ENCODE measurements at places on chromosomes 12 and 14.

- no peak for DNase-seq
These were observed 60.9 kb downstream of the SOX5 start for GRCh38 chr12:23888396-23889068.

DNA sequence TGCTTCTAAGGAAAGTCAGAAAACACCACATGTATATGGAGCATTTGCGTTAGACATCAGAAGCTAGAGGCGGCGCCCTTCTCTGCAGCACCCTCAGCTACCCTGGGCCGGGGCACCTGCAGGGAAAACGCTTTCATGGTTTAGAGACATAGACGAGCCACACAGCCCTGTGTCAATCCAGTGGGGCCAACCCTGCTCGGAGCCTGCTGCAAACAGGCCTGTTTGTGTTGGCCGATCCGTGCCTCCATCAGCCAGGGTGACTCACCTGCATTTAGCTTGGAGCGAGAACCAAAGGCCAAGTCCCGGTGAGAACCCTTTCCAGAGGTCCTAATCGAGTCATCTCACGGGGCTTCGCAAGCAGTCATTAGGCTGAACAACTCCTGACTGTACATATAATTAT is 19.5 kb upstream of the FZD10 start:
- no peak for DNase-seq

DNA sequence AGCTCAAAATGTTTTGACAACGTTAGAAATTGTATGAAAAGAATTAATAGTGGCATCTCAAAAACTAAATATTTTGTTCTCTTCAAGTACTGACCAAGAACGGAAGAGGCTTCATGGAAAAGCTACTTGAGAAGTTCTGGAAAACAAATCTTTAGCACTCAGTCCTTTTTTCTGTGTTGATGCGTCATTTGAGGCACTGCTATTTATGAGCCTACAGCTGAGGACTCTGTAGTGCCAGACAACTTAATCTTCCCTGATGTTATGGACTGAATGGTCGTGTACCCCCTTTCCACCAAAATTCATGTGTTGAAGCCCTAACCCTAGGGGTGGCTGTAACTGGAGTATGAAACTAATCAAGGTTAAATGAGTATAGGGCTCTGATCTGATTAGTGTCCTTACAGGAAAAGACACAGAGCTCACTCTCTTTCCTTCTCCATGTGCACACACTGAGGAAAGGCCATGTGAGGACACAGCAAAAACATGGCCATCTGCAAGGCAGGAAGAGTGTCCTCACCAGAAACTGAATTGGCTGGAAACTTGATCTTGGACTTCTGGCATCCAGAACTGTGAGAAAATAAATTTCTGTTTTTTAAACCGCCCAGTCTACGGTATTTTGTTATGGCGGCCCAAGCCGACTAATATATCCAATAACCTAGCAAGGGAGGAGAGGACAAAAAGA is 337.0 kb upstream of the CLEC14A start:
- DNase-seq = no peak

GRCh38 chr14:89845346-89845745 is 109.2 kb downstream of the EFCAB11 start:
- no peak for DNase-seq

GRCh38 chr12:117228239-117228638 is 38.0 kb upstream of the FBXO21 start:
- no peak for DNase-seq

- DNase-seq = no peak
These were observed 54.6 kb downstream of the TRAFD1 start for GRCh38 chr12:112179916-112180315.

DNA sequence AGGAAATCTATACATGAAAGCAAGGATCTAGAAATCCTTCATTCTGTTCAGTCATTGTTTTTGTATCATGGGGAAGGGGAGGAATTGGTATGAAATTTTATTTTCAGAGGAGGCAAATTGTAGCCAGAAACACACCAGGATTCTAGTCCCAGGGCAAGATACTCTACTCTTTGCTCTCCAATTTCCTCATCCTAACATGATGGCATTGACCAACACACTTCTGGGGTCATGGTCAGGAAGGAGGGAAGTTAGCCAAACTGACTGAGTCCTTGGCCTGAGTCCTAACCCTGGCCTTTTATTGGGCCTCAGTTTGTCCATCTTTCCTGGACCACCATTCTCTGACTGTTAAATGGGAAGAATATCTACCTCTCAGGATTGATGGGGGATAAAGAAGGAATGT is 65.5 kb downstream of the BBS10 start:
- no peak for DNase-seq

DNA sequence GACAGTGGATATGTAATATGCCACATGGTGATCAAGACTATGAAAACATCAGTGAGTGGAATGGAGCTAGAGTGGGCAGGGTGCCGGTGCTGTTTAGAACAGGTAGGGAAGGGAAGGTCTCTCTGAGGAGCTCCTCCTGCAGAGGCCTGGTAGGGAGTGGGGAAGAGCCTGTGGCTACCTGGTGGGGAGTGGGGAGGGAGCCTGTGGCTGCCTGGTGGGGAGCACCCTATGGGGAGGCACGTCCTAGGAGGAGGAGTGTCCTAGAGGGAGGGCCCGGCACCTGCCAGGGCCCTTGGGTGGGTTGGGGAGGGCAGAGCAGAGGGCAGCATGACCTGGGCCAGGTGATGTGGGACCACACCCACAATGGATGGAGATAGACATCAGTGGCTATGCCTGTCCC is 122.6 kb downstream of the ADGRD1 start:
- no peak for DNase-seq

DNA sequence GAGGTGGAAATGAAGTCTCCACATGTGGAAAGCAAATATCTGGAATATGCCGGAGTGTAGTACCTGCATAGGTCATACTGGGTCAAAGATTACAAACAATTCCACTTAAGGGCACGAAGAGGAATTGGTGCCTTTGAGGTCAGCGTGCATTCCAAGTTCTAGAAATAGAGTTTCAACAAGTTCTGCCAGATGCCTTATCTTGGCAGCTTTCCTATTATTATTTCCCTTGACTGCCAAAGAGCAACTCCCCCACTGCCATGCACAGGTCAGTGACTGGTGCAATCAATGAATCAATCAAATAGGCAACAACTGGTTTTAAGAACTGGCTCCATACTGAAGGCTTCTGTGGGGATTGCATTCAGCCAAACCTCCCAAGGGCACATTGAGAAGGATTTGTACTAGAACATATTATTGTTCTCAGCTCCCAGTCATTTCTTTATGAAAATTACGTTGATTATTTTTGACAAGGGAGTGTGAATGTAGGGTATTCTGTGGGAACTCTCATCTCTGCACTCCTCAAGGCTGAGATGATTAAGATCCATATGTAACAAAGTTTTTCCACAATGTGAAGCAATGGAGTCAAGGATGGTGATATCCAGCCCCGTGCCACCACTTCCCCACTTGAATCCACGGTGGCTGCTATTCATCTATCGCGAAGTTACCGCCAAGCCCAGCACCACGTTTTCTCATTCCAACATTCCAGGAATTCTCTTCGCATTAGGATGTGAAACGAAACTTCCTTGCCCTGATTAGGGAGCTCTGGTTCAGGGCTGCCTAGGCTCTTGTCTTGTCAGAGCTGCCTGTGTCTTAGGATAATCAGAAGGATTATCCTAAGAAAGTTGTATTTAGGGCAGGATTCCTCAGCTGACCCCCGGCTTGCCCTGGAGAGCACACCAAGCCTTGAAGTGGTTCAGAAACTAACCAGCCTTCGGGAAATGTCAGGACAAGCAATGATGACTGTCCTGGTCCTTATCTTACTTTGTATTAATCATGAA is 115.1 kb upstream of the PCED1B start:
- no peak for DNase-seq

- no peak for DNase-seq
These were observed 152.2 kb upstream of the CNOT2 start for GRCh38 chr12:70091021-70091521.

DNA sequence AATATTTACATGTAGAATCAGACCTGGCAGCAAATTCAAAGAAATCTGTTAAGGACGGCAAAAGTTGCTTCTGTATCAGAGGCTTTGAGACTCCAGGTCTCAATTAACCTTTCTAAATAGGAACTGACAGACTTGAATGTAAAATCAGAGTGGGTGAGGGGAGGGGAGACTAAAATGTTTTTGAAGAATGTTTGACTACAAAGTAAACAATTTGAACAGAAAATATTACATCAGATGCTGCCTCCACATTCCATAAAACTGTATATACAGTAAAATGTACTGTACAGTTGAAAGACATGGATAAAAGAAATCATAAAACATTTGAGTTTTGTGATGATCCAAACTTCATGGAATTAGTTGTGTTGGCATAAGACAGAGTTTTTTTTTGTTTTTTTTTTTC is 49.5 kb upstream of the POC1B start:
- no peak for DNase-seq

GRCh38 chr12:132449565-132450417 is 40.2 kb upstream of the FBRSL1 start:
- no peak for DNase-seq

DNA sequence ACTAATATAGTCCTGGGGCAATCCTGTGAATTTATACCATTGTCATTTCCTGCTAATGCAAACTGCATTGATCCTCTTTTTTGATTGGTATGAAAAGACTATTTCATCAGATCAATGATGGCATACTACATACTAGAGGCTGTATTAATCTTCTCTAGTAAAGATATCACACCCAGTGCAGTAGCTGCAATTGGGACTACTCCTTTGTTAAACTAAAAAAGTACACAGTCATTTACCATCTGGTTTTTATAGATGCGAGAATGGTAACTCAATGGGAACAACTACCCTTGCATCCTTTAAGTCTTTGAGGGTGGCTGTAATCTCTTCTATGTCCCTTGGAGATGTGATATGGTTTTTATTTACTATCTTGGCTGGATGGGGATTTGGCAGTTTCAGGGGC is 80.2 kb upstream of the STK38L start:
- DNase-seq = no peak

DNA sequence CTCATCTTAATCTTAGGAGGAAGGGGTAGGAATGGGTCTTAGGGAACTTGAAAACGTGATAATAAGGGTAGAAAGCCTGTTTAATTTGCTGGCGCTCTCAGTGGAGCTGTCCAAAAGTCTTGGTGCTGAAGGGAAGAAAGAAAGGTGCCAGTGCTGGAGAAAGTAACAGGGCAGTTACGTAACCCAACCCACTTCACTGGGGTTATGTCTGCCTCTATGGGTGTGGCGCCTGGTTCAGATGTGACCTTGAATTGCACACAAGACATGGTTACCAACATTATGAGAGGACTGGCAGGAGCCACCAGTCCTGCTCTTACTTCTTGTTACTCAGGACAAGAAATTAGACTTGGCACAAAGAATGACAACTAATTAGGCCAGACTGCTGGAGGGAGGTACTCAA is 18.6 kb upstream of the GPATCH2L start:
- no peak for DNase-seq

GRCh38 chr14:67602995-67603545 is 3.0 kb upstream of the PIGH start:
- DNase-seq = no peak

GRCh38 chr12:53483225-53483978 is 15.9 kb downstream of the MAP3K12 start:
- no peak for DNase-seq

- DNase-seq = no peak
These were observed 140.5 kb downstream of the AKAP6 start for GRCh38 chr14:32469388-32470160.

DNA sequence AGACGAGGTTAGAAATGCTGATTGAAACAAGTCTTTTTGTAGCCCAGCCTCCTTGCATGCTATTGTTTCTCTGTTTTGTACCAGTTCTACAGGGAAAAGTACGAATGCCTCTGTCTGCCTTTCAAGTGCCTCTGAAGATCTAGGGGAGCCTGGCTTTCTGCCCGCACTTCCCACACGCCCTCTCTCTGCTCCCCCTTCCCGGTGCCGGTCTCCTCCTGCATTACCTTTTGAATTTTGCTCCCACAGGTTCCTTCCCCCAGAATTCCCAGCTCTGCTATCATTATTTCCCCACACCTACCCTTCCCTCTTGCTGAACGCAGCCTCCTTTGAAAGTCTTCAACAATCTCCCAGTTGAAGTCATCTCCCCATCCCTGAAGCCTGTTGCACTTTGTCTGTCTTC is 689.7 kb downstream of the BCL11B start:
- DNase-seq = no peak

GRCh38 chr12:19002216-19002615 is 127.3 kb upstream of the PLEKHA5 start:
- DNase-seq = no peak

DNA sequence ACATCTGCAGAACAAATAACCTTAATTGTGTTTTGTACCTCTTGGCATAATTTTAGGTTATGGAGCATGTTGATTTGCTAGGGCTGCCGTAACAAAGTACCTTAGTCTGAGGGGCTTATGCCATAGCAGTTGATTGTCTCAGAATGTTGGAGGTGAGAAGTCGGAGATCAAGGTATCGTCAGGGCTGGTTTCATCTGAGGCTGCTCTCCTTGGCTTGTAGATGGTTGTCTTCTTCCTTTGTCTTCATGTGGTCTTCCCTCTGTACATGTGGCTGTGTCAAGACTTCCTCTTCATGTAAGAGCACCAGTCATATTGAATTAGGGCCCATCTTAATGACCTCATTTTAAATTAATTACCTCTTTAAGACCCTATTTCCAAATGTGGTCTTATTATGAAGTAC is 64.4 kb upstream of the PTHLH start:
- no peak for DNase-seq

- DNase-seq = peak; percentile 54
These were observed 54.0 kb downstream of the TRAFD1 start for GRCh38 chr12:112179341-112179740.

DNA sequence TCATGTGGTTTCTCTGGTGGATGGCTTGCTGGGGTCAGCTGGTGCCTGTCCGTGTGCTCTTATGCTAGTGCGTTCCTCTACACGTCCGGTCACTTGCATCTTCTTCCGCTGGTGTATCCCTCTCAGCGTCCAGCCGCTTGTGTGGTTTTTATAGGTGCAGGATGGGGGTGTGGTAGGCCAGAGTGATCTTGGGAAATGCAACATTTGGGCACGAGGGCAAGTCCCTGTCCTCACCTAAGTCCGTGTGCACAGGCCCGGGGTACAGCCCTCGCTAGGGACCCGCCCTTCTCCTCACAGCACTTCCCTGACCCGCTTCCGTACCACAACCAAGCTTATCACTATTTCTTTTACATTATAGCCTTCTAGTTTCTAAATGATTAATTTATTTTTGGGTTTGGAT is 17.3 kb downstream of the RERGL start:
- DNase-seq = no peak

- no peak for DNase-seq
These were observed 728.5 kb downstream of the FSCB start for GRCh38 chr14:43778570-43778936.
